ENCODE measurements at places on chromosomes 11 and 22.

DNA sequence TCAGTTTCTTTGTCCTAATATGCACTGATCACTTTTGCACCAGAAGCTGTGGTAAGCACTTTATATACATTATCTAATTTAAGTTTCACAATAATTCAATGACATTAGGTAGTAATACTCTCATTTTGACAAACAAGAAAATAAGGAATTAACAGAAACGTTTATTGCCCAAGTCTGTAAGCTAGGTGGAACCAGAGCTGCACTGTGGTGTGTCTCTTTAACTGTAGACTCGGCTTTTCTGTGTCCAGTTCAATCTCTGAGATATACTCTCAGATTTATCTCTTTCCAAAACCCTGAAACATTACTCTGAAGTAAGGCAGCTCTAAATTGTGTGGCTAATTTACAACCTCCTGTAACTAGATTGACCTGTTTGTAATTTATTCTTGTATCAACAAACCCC is 101.1 kb downstream of the MUC15 start:
- no peak for DNase-seq

DNA sequence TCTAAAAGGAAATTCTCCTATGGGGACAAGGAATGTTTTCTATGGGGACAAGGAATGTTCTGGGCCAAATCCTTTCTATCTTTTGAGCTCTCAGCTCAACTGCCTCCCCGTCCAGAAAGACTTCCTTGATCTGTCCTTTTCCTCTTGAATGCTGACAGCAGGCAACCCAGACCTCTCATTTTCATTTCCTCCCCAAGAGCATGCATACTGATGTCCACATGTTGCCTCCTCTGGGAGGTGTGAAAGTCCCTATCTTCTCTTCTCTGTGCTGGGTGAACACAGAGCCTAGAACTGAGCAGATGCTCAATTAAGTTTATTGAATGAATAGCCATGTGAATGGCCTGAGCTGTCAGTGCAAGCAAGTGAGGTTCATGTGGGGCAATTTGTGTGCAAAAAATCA is 331.9 kb upstream of the NARS2 start:
- DNase-seq, result no peak

GRCh38 chr22:24460418-24461089 is 33.2 kb downstream of the ADORA2A start:
- DNase-seq, result no peak

GRCh38 chr11:18063862-18064434 is 17.9 kb upstream of the TPH1 start:
- peak; percentile 80 for DNase-seq

- no peak for DNase-seq
Observed at GRCh38 chr22:17769013-17769715, 5.1 kb downstream of the BID start.

DNA sequence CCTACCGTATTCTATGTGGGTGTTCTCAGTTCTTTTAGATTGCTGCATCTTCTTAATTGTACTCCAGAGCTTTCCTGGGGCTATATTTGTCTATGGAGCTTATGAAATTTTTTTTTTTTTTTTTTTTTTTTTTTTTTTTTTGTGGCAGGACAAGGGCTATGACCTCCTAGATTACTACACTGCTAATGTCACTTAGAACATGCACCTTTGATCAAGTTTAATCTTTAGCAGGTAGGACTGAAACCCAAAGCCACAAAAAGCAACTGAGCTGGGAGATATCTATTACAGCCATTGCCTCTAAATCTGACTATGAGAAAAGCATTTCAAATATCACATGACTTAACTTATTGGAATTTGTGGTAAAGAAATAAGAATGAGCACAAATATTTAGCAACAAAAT is 21.7 kb upstream of the ABTB2 start:
- no peak for DNase-seq

DNA sequence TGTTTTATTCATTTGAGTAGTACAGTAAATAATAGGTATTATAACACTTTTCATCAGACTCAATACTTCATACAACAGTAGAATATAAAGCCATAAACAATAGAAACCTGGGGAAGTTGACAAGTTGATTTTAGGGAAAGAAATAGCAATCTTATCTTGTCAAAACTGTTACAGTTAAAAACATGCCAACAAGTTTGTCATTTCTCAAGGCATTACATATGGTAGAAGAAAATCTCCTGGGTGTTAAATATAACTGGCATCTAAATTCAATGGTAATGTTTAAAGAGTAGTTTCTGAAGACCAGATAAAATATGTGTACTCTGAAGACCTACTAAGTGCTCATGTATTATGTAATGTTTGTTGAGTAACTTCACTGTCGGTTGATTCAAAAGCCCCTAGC is 75.1 kb downstream of the LRRC4C start:
- DNase-seq, result no peak

GRCh38 chr11:94632356-94632755 is 65.2 kb downstream of the PIWIL4 start:
- no peak for DNase-seq

- no peak for DNase-seq
Observed at GRCh38 chr11:37727371-37727770, 1129.3 kb upstream of the RAG2 start.

DNA sequence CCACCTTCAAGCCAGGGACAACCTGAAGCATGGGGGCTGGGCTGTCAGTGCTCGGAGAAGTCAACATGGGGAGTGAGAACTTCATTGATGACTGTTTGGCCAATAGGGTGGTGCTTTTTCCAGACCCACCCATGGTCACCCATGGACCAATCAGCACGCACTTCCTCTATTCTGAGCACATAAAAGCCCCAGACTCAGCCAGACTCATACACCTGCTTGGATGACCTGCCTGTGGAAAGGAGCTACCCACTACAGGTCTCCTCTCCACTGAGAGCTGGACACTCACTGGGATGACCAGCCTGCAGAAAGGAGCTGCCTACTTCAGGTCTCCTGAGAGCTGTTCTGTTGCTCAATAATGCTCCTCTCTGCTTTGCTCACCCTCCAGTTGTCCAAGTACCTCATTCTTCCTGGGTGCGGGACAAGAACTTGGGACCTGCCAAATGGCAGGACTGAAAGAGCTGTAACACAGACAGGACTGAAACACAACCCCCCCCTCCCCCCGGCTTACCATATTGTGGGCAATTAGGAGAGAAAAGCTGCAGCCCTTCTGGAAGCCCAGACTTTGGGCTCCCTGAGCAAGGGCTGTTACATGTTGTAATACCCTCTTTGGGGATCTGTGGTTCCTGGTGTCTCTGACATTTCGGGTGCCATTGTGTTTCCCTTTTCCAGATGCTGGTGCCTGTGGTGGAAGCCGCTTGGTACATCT is 44.4 kb upstream of the WNT11 start:
- DNase-seq, result no peak

GRCh38 chr11:94149431-94150017 is 20.9 kb downstream of the PANX1 start:
- no peak for DNase-seq

DNA sequence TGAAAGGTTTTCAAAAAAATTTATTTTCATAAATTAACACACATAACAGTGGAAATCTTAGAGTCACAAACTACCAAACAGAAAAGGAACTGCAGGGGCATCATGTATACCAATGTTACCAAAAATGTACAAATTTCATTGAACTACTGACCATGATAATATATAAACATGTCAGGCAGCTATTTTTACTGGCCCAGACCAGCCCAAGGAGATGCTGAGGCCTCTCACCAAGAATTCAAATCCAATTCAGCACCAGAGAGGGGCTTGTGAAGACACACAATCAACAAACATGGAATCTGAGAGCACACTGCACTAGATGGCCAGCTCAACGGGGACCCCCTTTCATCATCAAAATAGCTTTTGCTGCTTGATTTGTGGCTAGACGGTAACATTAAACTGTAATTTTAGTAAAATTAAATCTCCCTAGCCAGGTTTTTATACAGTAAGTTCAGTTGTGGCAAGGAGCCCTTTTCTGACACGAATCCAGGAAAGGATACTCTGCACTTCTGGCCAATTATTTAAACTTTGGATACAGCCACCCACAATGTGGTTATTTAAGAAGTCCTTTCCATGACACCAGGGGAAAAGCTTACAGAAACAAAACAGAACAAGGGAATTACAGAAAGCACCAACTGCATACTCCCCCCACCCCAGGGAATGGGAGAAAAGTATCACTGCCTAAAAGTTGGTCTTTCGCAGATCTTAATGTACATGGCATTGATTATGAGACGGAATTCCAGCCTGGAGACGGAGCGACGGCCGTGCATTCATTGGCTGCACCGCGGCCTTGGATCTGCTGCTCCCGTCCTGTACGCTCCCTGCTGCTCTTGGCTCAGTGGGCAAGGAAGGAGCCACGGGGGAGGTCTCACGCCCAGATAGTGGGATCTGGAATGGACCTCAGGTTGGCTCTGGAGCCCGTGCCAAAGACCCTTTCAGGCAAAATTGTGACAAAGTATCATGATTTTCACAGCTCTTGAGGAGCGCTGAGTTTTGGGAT is 19.6 kb upstream of the PISD start:
- DNase-seq, result no peak

GRCh38 chr11:111798279-111798678 is 32.1 kb upstream of the PPP2R1B start:
- peak; percentile 51 for DNase-seq

GRCh38 chr11:75563978-75564552 is 2.0 kb downstream of the SERPINH1 start:
- DNase-seq, result no peak

- DNase-seq, result no peak
Observed at GRCh38 chr11:61609000-61609979, 28.4 kb upstream of the SYT7 start.

DNA sequence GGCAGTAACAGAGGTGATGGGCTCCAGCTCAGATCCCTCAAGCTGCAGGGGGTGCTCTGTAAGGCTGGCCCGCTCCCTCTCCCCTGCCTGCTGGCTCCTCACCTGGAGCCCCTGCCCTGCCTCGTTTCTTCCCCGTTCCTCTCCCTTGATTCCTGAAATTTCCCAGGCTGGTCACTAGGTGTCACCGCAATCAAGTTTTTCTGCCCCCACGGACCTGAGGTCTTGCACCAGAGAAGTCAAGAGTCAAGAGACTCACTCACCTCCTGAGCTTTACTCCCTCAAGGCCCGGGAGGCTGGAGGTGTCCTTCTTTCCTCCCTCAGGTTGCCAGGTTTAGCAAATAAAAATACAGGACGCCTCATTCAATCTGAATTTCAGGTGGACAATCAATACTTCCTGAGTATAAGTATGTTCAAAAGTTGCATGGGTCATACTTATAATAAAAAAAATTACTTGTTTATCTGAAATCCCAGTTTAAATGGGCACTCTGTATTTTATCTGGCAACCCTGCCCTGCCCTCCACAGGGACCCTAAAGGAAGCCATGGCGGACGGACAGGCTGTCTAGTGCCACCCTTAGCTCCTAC is 69.2 kb downstream of the SCUBE1 start:
- peak; percentile 18 for DNase-seq

DNA sequence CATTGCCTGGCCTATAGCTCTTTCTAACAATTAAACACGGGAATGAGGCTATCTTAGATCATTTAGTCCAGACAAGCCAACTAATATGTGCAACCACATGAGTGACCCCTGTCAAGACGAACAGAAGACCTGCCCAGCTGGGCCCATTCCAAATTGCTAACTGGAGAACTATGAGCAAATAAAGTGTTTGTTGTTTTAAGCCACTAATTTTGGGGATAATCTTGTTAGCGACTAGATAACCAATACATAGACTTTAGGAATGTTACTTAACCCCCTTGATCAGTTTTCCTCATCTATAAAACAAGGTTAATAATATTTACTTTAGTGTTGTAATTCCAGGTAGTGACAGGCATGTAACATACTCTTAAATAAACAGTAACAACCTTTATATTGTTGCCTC is 848.3 kb downstream of the METTL15 start:
- DNase-seq, result no peak

GRCh38 chr11:32176223-32176934 is 85.5 kb downstream of the RCN1 start:
- DNase-seq, result peak; percentile 58

- no peak for DNase-seq
Observed at GRCh38 chr11:114604179-114604813, 8.7 kb upstream of the NXPE4 start.

DNA sequence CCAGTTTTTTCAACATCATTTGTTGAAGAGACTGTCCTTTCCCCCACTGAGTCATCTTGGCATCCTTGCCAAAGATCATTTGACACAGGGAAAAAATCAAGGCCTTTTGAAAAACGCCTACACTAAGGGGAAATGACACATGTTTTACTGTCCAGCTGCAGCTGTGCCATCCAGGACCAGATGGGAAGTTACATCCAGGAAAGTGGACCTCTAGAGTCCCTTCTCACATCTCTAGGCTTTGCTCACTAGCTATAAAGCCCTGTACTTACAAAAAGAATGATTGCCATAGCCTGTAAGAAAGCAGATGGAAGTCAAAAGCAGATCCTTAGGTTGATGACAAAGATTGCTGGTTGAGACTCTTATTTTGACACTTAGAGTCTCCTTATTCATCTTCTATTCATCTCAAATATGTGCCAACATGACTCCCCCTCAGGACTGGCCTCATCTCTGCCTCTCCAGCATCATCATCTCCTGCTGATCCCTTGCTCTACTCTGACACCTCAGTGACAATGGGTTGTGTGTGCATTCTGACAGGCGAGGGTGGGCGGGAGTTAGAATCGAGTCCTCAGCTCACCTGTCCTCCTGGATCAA is 22.8 kb downstream of the OSBP2 start:
- no peak for DNase-seq

GRCh38 chr11:123578778-123579481 is 75.5 kb downstream of the SCN3B start:
- no peak for DNase-seq

- DNase-seq, result no peak
Observed at GRCh38 chr11:93942176-93942575, 79.0 kb upstream of the HEPHL1 start.

DNA sequence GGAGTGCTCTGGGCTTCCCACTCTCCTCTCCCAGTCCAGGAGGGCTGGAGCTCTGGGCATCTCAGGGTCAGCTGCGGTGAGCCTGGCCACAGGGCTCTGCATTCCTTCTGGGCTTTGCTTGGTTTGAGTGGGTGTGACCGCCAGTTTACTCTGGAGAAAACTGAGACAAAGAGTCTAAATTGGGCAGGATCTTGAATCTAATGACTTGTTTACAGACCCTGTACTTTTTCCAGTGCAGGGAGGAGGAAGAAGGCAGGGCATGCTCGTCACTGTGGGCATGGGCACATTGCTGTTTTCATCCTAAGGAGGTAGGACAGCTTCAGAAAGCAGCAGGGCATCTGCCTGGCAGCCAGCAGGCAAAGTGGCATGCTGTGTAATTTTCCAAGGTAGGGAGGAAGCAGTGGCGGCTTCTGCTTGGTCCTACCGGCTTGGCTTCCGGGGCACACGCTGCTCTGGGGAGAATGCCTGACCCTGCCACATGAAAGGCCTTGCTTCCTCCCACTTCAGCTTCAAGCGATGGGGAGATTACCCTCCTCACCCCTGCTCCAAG is 22.9 kb downstream of the FLI1 start:
- DNase-seq, result no peak
